ENCODE measurements at places on chromosomes 2 and 18. TPM values are rescaled to one million over a fixed set of nuclear protein-coding genes. Genes with fewer than 3 reads are reported as not detected.

TOGARAM2 gene
- total RNA-seq = under 0.01 TPM

KCNE4 gene
- total RNA-seq = 3.1 TPM

LRRC30 gene
- not detected for total RNA-seq

ERBB4 gene
- total RNA-seq = not detected

HTR2B gene
- 11.7 TPM for total RNA-seq

SP3 gene
- total RNA-seq = 143 TPM

SNRNP27 gene
- 46.4 TPM for total RNA-seq

TXNDC2 gene
- total RNA-seq = 0.22 TPM

MRPS5 gene
- total RNA-seq = 33.5 TPM

Data from placental pericyte (primary cell).